HS-27A (cell line): ENCODE measurements at places on chromosomes 12 and 14.

- DNase-seq, result no peak
Measured at GRCh38 chr12:56029666-56030293, 8.9 kb downstream of the IKZF4 start.

DNA sequence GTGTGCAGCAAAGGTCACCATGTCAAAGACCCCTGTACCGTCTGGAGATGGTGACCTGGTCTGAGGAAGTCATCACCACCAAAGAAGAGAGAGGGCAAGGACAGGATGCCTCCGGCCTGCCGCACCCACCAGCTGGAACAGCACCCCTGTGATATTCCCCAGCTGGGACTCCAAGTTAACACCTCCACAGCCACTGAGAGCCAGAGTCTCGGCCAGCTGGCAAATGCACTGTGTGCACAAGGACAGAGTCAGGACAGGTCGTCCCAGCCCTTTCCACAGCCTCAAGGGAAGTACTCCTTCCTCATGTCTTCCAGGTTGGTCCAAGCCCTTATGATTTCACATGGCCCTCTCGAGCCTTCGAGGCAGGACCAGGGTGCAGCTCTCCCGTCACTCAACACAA, 19.3 kb upstream of the FKBP4 start:
- no peak for DNase-seq

GRCh38 chr12:26499979-26500640, 304.7 kb downstream of the SSPN start:
- DNase-seq, result no peak

DNA sequence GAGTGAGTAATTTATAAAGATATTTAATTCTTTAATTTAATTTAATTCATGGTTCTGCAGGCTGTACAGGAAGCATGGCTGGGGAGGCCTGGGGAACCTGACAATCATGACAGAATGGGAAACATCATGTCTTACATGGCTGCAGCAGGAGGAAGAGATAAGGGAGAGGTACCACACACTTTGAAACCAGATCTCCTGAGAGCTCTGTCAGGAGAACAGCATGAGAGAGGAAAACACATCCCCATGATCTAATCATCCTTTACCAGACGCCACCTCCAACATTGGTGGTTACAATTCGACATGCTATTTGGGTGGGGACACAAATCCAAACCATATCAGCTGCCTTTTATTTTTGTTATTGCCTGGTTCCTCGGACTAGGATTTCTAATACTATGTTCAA, 928.6 kb downstream of the TMEM121 start:
- no peak for DNase-seq

- DNase-seq, result no peak
Measured at GRCh38 chr12:3200032-3200617, 122.9 kb downstream of the TSPAN9 start.

DNA sequence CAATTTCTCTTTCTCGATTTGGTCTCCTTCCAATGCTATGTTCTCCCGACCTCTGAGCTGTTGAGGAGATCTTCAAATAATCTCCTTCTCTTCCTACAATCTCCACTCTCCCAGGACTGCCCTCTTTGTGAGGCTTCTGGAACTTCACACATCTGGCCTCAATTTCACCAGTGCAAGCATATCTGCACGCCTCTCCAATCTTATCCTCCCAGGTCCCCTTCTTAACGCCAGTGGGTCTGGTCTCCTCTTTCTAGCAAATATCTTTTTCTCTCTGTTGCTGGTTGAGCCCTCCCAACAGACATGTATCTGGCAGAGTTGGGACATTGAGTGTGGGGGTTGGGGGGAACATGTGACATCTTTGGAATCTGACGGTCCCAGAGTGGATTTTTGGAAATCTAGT, 17.9 kb downstream of the RTL1 start:
- DNase-seq, result no peak

DNA sequence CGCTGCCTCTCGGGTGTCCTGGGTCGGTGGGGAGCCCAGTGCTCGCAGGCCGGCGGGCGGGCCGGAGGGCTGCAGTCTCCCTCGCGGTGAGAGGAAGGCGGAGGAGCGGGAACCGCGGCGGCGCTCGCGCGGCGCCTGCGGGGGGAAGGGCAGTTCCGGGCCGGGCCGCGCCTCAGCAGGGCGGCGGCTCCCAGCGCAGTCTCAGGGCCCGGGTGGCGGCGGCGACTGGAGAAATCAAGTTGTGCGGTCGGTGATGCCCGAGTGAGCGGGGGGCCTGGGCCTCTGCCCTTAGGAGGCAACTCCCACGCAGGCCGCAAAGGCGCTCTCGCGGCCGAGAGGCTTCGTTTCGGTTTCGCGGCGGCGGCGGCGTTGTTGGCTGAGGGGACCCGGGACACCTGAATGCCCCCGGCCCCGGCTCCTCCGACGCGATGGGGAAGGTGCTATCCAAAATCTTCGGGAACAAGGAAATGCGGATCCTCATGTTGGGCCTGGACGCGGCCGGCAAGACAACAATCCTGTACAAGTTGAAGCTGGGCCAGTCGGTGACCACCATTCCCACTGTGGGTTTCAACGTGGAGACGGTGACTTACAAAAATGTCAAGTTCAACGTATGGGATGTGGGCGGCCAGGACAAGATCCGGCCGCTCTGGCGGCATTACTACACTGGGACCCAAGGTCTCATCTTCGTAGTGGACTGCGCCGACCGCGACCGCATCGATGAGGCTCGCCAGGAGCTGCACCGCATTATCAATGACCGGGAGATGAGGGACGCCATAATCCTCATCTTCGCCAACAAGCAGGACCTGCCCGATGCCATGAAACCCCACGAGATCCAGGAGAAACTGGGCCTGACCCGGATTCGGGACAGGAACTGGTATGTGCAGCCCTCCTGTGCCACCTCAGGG, 679 bp downstream of the ARF6 start:
- no peak for DNase-seq

- no peak for DNase-seq
Measured at GRCh38 chr14:75960231-75960630, 21.6 kb downstream of the TGFB3 start.

DNA sequence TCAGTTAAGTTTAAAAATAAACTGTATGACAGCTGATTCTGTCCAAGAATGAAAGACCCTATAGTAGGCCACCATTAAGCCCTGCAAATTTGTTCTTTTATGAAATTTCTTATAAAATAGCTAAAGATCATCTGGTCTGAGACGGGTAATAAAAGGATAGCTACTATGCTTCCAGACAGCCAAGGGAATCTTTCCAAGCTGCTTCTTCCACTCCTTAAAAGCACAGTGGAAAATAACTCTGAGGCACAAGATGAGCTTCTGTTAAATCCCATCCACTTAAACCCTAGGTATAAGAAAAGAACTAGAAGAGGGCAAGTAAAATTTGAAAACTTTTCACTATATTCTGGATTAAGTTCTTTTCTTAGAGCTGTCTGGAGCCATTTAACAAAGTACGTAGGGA, 194.3 kb downstream of the CAPZA3 start:
- no peak for DNase-seq

DNA sequence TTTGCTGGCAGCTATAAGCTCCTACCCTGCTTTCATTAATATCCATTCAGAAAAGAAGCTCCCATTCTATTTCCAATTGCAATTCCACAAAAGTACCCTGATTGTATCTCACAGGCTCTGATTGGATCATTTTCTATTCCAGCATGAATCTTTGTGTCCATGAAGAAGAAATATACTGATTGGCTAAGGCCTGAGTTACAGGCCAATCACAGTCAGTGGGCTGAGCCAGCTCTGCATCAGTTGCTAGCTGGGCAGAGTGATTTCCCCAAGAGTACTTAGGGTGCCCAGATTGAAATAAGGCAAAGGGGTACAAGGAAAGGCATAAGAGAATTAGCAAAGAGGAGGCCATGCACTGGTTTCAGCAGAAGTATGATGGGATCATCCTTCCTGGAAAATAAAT, 14.4 kb downstream of the ART4 start:
- no peak for DNase-seq

DNA sequence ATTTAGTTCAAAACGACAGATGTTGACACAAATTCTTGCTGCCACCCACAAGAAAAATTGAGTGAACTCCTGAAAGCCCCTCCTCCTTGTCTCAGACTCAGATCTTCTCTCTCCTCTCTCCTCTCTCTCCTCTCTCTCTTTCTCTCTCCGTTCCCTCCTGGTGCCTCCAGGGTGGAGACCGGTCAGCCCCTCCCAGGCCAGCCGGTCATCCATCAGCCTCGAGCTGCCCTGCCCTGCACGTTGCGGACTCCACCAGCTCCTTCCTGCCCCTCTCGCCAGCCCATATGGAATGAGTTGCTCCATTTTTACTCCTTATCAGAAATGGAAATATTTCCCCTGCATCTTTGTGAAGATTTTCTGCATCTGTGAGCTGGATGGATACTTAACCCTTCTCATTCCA, 103.8 kb downstream of the TBX5 start:
- no peak for DNase-seq

GRCh38 chr14:96109596-96110355, 70.6 kb downstream of the C14orf132 start:
- no peak for DNase-seq

- DNase-seq, result no peak
Measured at GRCh38 chr12:6375269-6376078, at the start of gene SCNN1A. Gene SCNN1A, minus strand, starts transcription at chr12:6375563. Its CDS starts 780 bp downstream, at chr12:6374783.
